IPS DF 19.7 (cell line): ENCODE measurements at places on chromosomes 3 and 15.
A peak's percentile ranks its signal among the peaks of the same experiment; 100 is the strongest.

GRCh38 chr3:52897130-52898122 is at the start of gene STIMATE:
TSS of gene STIMATE (minus strand) at chr3:52897548. CDS start at chr3:52897450, 98 bp downstream.
- peak; percentile 45 for DNase-seq

DNA sequence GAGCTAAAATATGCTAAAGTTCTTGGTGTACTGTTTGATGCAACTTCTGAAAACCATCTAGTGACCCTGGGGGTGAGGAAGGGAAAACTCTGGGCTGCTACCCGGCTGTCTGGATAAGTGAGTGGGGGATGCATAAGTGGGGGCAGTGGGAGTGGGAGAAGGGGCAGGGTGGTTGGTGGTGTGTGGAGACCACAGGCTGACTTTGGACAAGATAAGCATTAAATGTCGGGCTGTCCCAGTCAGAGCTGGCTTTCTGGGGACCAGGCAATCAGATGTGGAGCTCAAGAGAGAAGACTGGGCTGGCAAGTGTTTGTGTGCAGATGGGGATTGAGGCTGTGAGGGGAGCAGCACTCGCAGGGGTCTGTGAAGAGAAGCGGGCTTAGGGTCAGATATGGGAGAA is 11.0 kb upstream of the XIRP1 start:
- DNase-seq: no peak

- no peak for DNase-seq
These were observed 639.8 kb downstream of the MAGI1 start for GRCh38 chr3:65398953-65399352.

- DNase-seq: no peak
These were observed 50.1 kb downstream of the RYR3 start for GRCh38 chr15:33360886-33361285.

DNA sequence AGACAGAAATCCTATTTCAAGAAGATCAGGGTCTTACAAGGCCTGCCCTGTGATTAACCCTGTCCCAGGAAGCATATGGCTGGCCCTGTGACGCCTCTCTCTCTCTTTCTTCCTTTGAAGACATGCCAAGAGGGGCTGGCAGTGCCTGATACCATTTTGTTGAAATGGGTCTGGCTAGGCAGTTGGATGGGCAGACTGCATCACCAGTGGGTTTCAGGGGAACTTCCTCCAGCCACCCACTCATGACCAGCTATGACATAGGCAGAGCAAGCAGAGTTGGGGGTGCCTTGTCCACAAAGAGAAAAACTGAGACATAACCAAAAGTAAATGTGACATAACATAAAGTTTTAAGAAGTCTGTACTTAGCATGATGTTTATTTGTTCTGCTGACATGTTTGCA is 31.4 kb upstream of the MANF start:
- no peak for DNase-seq

GRCh38 chr3:76554707-76555106 is 485.2 kb upstream of the ROBO2 start:
- DNase-seq: no peak

DNA sequence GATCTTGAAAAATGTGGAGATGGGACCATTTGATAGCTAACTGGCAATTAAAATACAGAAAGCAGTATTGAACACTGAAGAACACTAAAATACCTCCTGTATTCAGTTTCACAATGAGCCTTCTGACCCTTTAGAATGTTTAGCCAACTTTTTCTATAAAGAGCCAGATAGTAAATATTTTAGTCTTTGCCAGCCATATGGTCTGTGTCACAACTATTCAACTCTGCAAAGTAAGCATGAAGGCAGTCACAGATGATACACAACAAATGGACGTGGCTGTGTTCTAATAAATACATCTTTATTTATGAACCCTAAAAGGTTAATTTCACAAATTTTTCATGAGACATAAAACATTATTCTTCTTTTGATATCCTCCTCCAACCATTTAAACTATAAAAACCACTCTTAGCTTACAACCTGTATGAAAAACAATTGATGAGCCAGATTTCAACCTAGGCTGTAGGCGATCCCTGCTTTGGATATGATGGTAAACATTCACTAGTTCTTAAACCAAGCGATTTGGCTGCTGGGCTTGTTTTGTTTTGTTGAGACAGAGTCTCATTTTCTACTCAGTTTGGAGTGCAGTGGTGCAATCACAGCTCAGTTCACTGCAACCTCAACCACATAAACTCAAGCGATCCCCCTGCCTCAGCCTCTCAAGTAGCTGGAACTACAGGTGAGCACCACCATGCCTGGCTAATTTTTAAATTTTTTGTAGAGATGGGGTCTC is 13.6 kb upstream of the CSPG5 start:
- no peak for DNase-seq

GRCh38 chr3:128753715-128754114 is 27.7 kb downstream of the RAB7A start:
- no peak for DNase-seq

DNA sequence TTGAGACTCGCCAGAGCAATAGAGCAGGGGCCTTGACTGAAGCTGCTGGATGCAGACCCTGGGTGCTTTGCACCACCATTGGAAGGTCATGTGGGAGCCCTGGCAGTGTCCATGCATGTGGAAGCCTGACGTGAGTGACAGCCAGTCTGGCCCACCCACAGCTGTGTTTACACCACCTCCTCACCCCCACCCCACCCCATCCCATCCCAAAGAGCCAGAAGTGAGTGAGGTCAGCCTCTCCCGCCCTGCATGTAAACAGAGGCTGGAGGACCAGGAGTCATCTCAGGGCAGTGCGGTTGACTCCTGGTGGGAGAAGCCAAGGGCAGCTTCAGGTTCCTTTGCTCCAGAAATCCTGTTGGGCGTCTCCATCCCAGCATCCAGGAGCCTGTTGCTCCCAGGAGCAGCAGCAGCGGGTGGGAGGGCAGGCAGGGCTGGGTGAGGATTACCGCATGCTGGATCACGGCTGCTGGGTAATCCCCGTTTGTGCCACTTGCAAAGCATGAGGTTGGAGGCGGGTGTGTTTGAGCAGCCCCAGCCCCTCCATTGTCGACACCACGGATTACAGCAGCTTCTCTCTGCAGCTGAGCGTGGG is 44.6 kb downstream of the CORO2B start:
- DNase-seq: no peak

DNA sequence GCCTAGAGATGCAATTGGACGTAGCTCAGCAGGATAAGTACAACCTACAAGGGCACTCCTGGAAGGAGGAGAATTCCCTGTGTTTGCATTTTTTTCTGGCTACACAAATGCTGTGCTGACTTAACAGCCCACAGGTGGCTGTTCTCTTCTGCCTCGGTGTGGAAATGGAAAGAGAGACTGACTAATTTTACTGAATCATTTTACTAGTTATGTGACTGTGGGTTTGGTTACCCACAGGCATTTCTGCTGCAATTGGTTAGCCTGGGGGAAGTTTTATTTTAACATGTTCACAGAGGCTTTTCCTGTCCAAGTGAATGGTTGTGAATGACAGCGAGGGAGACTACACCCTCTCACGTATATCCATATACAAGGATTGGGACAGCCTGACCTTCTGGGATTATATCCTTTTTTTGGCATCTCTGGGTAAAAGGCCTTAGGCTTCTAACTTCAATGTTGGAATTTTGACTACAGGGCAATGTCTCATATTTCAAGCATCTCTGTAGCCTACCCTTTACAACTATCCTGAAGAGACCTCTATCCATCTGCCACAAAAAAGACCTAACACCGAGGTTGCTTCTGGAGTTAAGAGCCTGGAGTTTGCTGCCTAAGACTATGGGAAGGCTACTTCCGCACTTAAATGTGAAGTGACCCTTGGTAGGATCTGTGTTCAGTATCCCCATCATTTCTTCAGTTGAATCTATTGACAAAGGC is 67.2 kb upstream of the TP63 start:
- no peak for DNase-seq

DNA sequence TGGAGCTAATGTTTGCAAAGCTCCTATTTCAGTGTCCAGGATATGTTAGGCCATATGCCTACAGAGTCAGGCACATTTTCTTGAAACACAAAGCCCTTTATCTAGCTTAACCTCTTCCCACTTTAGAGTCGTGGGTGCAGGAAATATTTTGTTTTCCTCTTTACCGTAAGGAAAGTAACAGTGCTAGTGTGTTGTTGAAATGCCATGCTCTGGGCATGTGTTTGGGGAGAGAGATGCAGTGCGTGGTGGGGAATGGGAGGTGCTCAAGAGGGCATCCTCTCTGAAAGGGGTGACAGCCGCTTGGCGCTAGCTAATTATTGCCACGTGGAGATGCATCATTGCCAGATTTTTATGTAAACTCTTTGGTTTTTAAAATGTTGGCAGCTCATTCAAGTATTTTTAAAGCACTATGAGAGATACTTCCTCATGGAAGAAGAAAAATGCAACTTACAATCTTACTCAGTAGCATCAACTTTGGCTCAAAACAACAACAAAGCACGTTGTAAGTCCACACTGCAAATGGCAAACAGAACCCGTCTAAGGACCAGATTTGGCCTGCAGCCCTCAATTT is 152.6 kb downstream of the LPP start:
- DNase-seq: no peak

DNA sequence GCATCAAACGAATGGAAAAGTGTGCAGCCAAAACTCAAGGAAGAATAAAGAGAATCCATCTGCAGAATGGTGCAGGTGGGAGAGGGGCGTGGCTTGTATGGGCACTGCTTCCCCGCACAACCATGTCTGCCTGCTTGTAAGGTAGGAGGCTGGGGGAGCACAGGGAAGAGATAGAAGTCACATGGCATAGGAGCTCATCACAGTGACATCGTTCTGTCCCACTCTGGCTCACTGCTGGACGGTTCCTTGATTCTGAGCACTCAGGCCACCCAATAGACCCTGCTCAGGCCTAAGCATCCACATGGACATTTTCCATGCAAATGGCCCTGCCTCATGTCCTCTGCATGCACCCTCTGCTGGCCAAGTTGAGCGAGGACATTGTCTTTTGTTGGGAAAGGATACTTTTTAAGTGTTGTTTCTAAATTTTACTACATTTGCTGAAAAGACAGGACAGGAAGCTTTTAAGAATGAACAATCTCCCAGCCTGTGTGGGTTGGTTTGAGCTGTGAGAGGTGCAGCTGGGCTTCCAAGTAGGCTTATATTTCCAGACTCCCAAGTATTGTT is 3.1 kb downstream of the MYLK start:
- DNase-seq: peak; percentile 28

DNA sequence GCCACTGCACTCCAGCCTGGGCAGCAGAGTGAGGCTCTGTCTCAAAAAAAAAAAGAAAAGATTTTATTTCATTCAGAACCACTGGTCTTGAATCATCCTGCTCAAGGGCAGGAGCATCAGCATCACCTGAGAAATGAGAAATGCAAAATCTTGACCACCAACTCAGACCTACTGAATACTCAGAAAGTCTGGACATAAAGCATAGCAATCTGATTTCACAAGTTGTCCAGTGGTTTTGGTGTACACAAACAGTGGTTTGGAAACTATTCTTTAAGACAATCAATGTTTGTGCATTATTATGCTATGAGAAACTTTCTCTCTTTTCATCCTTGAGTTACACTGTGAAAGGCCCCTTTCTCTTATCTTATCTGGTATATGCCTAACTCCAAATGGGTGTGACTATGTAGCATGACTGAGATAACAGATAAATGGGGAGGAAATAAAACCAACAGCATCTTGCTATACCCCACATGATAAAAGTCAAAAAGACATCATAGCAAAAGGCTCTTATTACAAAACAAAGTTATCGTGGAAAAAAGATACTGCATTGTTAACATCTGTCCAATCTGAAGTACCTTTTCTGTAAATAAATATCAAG is 174.2 kb upstream of the STT3B start:
- no peak for DNase-seq

DNA sequence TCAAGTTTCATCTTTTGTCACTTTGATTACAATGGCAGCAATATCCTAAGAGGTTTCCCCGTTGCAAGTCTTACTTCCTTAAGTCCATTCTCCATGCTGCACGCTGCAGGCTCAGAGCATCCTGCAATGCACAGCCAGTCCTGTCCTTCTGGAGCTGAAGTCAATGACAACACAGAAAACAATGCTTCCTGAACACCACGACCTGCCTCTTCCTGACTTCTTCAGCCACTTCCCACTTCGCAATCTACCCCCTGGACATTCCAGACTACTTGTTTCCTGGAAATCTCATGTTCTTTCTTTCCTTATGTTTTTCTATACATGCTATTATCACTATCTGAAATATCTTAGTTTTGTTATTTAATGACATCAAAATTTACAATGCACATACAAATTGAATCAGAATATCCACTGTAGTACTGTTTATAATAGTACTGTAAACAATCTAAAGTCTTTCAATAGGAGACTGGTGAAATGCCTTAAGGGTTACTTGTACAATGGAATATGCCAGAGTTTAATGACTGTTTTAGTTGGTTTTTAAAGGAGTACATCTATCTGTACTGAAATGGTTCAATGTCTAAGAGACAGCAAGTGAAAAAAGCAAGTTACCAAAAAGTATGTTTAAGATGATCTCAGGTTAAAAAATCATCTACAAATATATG is 113.7 kb upstream of the PRTG start:
- DNase-seq: no peak

- no peak for DNase-seq
These were observed 122.7 kb upstream of the RASGRP1 start for GRCh38 chr15:38687340-38687739.

DNA sequence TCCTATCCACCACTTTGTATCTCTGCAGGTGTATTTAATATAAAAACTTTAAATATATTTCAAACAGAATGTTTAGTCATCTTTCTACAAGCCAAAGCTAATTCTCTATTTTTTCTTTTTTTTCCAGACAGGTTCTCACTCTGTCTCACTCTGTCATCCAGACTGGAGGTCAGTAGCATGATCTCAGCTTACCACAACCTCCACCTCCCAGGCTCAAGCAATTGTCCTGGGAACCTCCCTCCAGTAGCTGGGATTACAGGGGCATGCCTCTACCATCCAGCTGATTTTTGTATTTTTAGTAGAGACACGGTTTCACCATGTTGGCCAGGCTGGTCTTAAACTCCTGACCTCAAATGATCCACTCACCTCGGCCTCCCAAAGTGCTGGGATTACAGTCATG is 202.6 kb downstream of the VGLL3 start:
- no peak for DNase-seq

DNA sequence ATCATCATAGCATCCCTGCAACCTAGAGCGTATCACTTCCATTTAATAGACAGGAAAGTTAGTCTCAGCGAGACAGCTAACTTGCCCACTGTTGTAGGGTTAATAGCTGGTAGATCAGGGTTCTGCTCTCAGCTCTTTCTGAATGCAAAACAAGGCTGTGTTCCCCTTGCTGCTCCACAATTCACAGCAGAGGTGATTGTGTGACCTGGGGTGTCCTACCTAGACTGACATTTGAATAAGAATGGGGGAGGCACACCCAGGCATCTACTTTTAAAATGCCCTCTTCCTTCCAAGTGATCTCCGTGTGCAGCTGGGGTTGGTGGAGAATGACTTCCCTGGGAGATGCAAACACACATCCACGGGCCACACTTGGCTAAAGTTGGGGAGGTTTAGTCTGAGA is 43.0 kb upstream of the CACNA2D3 start:
- DNase-seq: peak; percentile 63

DNA sequence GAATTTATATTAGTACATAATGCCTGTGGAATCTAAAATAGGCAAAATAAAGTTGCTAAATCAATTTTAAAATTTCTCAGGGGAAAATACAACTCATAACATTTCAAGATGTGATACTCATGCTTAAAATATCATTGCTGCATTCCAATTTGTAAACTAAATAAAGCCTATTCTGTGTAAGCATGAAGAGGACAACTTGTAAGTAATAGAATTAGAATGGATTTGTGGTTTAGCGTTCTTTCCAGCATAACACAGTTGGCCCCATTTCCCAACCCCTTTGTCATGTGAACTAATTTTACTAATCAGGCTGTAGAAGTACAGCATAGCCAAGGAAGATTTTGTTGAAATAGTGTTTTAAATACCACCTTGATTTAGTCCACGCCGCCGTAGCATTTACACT is 437.2 kb downstream of the SI start:
- no peak for DNase-seq

- peak; percentile 9 for DNase-seq
These were observed 125.3 kb upstream of the CHRNA7 start for GRCh38 chr15:31905054-31905453.
